ENCODE measurements at places on chromosomes 11 and 22. TPM values are rescaled to one million over a fixed set of nuclear protein-coding genes. Genes with fewer than 3 reads are reported as not detected.

DNA sequence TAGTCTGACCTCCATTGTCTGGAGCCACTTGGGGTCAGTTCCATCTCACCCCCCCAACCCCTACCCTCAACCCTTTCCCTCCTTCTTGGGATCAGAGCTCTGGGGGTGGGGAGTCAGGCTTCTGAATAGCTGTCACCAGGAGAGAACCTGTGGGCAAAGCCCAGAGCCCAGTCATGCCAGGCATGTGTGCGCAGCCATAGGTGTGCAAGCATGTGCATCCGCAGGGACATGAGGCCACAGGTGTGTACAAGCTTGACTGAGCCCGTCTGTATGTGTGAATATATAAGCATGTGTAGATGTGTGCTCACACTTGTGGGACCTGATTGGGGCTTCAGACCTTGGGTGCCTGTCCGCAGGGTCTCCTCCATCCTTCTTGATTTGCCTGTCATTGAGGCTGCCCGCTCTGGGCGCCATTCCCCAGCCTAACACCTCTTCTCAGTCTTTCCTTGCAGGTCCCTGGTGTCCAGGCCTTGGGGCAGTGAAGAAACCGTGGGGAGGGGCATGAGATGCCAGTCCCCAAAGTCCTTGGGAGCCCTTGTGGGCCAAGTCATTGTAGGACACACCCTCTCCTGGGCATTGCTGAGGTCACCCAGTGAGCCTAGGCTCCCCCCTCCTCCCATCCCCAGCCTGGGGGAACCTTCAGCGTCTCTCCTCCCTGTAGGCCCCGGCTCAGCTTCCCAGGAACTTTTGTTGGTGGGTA lies 9.0 kb downstream of the ATG16L2 start:
- H3K36me3 ChIP-seq: peaks cover 38% of the 10 kb centered on the region
- no peaks in the 10 kb centered on the region for H3K27me3 ChIP-seq
- H3K27ac ChIP-seq: peak overlapping the region; percentile 45
- H3K4me1 ChIP-seq: peaks cover 13% of the 10 kb centered on the region
- H3K4me3 ChIP-seq: no peak overlapping the region

- no peaks in the 10 kb centered on the region for H3K36me3 ChIP-seq
- H3K4me1 ChIP-seq: no peaks in the 10 kb centered on the region
- H3K4me3 ChIP-seq: no peak overlapping the region
- no peak overlapping the region for H3K27ac ChIP-seq
- DNase-seq: no peak
Measured at GRCh38 chr11:64095949-64096348, 60.2 kb downstream of the FLRT1 start.

DNA sequence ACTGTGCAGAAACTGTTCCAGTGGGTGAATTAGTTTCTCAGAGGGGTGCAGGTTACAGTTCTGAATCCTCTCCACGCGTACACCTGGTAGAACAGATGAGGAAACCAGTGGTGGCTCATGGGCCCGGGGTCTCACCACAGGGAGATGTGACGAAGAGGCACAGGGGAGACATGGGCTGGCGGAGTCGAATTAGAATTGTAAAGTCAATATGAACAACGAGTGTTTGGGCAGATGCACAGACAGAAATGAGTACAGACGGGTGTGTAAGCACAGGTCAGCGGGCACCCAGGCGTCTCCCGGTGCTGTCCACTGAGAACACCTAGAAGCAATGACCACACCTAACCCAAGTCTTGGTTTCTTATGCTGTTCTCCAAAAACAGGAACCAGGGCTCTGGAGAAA lies 41.8 kb downstream of the GNB1L start:
- H3K4me3 ChIP-seq: no peak overlapping the region
- H3K27me3 ChIP-seq: no peaks in the 10 kb centered on the region
- H3K4me1 ChIP-seq: peaks cover 6% of the 10 kb centered on the region
- no peaks in the 10 kb centered on the region for H3K36me3 ChIP-seq
- H3K27ac ChIP-seq: no peak overlapping the region

DNA sequence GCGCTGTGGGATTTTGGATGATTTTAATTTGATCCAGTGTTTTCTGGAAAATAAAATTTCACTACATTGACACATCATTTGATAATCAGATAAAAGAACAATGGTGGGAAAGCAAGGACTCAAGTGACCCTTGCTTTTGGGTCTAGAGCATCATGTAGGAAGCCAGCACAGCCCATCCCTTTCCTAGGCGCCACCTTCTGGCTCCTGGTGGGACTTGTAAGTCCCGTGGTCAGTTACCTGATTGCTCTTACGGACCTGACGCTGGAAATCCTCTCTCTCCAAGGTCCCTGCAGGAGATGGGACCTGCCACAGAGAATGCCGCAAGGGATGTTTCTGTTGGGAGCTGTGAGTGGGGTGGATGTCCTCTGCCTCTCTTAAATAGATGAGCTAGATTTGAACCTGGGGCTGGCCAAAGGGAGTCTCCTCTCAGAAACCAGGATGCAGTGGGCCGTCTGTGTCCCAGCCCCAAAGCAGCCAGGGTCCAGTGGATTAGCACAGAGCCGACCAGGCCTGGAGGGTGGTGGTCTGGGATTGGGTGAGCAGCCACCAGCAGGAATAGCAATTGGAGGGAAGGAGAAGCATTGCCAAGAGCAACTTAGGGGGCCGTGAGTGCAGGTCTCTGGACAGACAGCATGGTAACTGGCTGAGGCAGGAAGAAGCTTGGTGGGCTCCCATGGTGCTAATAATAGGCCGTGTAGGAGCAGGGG lies 21.7 kb downstream of the TIMP3 start:
- no peaks in the 10 kb centered on the region for H3K4me1 ChIP-seq
- H3K4me3 ChIP-seq: no peak overlapping the region
- no peak overlapping the region for H3K27ac ChIP-seq
- H3K27me3 ChIP-seq: no peaks in the 10 kb centered on the region
- DNase-seq: no peak

DNA sequence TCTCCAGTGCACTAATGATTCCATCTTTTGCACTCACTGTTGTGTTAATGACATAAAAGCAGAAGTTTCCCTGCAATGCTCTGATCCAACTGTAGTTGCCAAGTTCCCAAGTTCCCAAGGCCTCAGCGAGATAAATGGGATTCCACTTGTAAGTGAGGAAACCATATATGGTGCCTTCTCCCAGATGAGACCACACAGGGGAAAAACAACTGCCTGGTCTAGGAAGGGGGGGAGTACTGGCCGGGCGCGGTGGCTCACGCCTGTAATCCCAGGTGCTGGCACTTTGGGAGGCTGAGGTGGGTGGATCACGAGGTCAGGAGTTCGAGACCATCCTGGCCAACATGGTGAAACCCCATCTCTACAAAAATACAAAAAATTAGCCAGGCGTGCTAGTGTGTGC lies 23.3 kb upstream of the RELA start:
- no peaks in the 10 kb centered on the region for H3K27me3 ChIP-seq
- H3K4me3 ChIP-seq: no peak overlapping the region
- no peaks in the 10 kb centered on the region for H3K36me3 ChIP-seq
- H3K27ac ChIP-seq: no peak overlapping the region
- no peak for DNase-seq

DNA sequence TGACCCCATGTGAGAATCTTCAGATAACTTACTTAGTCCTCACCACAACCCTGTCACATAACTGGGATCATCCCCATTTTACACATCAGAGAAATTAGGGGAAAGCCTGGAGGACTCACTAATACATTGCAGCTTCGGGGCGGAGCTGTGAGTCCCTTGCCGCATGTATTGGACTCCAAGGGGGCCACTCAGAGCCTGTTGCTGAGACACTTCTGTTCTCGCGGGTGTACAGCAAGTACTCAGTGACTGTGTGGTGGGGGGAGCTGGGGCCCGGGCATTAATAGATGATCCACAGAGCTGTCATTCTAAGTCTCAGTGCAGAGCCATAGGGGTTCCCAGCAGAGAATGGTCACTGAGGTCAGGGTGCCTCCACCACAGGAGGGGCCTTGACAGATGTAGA lies 13.5 kb downstream of the OAF start:
- H3K36me3 ChIP-seq: no peaks in the 10 kb centered on the region
- H3K27ac ChIP-seq: no peak overlapping the region
- DNase-seq: no peak
- no peaks in the 10 kb centered on the region for H3K27me3 ChIP-seq
- no peak overlapping the region for H3K4me3 ChIP-seq
- no peaks in the 10 kb centered on the region for H3K4me1 ChIP-seq

The SMIM35 gene
- total RNA-seq: 0.55 TPM

The TMEM258 gene
- total RNA-seq: 113 TPM

The SHANK2 gene
- not detected for total RNA-seq

The MAJIN gene
- 0.44 TPM for total RNA-seq

Data from CD4-positive, alpha-beta memory T cell (primary cell).